ENCODE measurements at places on chromosomes 1 and 21.

DNA sequence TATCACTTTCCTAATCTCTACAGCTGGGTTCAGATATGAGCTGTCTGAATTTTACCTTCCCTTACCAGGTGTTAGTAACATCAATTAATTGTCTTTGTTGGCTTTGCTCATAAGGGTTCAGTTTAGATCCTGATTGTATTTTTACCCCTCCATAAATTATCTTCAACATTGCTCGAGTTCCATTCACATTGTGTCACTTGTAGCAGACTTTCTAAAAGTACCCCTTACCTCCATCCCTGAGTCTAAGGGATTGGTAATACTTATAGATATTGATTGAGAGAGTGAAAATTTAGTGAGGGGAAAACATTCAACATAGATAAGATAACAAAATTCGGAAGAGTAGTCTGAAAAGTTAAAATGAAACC lies 7.3 kb downstream of the RASAL2 start:
- DNase-seq = no peak

- no peak for DNase-seq
Measured at GRCh38 chr1:58548371-58548770, 1.8 kb upstream of the OMA1 start.

DNA sequence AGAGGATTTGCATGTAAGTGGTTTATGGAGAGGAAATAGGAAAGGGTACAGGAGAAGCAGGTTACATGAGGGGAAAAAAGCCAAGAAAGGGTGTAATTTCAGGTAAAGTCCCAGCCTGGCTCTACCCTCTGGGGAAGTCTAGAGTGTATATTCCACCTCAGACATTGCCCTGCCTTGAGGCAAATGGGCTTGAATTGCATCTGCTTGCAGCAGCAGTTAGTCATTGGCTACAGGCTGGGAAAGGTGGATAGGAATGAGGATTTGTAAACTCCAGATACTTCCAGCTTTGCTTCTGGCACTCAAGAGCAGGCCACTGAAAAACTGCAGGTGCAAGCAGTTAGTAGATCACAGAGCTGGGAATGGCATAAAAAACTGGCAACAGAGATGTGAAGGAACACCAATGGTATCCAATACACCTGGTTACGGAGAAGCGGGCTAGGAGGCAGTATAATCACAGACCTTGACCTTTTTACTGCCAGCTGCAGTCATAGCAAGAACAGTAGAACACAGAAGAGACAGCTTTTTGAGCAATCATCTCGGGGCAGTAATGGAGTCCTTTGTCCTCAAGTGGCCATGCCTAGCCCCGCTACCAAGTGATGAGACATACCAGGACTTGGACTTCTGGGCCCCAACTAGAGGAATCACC lies 226.9 kb upstream of the NRIP1 start:
- DNase-seq = no peak

- DNase-seq = no peak
Measured at GRCh38 chr1:111320066-111320879, 29.6 kb downstream of the CHIA start.

- no peak for DNase-seq
Measured at GRCh38 chr1:22801761-22802160, 91.1 kb downstream of the EPHB2 start.

- no peak for DNase-seq
Measured at GRCh38 chr1:186275822-186276221, 99.2 kb downstream of the TPR start.

DNA sequence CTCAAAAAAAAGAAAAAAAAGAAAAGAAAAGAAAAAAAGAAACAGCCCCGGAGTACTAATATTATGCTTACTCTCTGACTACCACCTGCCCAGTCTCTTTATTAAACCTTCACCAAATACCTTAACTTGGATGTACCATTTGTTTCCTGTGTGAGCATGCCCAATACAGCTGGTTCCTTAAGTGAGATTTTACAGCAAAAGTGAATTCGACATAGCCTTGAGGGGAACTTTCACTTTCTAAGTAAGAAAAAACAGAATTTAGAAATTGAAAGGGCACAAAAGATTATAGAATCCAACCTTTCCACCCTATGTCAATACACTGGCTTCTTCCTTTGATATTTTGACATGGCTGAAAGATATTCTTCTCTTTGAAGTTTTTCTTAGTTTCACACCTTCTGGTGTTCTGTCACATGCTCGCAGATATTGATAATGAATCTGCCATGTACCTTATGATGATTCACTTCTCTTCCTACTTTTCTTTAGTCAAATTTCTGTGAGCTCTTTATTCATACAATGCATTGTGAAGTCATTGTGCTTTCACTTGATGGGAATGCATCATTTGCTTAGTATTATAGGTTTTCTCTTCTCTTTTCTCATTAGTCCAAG lies 5.2 kb upstream of the GIPC2 start:
- no peak for DNase-seq

- DNase-seq = peak; percentile 96
Measured at GRCh38 chr1:15834406-15835204, 12.9 kb upstream of the SPEN start.

- DNase-seq = no peak
Measured at GRCh38 chr21:34775793-34776192, 107.0 kb downstream of the CLIC6 start.

- no peak for DNase-seq
Measured at GRCh38 chr1:153350321-153350957, 1.8 kb upstream of the PGLYRP4 start.

Data from DMS153 (cell line).